ENCODE measurements at places on chromosomes 2 and 18.

DNA sequence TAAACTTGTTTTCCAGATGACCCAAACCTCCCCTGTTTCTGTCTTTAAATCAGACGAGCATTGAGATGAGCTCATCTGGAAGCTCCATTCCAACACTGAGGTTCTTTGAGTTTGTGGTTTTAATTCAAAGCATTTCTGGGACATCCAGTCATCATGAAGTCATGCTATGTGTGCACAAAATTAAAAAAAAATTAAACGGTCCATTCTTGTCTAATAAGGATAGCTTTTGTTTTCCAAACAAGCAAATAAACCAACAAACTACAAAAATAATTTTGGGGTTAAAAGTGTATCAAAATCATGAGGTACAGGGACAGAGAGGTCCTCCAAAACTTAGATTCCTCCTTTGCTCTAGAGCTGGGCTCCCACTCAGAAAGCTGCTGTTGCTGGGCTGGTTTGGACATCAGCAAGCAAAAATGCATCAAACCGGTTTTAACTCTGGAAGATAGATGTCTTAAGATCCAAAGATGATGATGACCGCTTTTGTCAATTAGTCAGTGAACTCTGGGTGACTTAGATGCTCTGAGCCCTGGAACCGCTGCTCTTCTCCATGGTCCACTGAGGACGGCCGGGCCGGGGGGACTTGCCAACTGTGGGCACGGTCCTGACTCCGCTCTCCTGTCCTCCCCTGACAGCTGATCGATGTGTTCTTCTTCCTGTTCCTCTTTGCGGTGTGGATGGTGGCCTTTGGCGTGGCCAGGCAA lies 65.4 kb downstream of the TRPM8 start:
- peak; percentile 74 for DNase-seq

DNA sequence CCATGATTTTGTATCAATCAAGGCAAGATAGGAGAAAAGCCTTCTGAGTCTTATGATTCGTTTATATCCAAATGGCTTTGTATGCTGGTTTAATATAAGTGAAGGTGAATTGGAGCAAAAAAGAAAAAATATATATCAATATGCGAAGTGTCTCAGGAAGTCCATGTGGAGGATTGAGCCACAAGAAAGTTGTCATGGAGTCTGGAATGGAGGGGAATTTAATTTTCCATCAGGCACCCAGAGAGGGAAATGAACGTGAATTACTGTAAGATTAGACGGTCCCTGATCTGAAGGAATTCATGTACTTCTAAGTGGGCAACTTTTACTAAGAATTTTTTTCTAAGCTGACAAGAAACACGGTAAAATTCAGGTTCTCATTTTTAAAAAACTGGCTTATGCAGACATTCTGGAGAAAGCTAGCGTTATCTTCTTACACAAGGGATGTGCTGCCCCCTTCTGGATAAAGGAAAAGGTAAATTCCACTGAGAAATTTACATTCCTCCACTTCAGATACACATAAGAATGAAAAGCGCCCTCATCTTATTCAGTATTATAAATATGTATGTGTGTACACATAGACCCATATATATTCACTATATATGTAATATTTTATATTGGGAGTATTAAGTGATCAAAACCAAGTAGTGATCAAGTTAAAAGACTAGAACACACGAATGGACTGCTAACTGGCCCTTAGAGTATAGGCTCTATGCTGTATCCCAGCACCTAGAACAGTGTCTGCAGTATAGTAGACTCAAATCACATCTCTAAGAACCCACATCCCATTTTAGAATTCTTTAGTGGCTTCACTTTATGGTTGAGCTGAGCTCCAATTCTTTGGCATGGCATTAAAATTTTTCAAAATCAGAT lies 289.0 kb upstream of the TFPI start:
- peak; percentile 72 for DNase-seq

- DNase-seq: peak; percentile 53
Observed at GRCh38 chr2:161237392-161238264, 70.6 kb upstream of the PSMD14 start.

DNA sequence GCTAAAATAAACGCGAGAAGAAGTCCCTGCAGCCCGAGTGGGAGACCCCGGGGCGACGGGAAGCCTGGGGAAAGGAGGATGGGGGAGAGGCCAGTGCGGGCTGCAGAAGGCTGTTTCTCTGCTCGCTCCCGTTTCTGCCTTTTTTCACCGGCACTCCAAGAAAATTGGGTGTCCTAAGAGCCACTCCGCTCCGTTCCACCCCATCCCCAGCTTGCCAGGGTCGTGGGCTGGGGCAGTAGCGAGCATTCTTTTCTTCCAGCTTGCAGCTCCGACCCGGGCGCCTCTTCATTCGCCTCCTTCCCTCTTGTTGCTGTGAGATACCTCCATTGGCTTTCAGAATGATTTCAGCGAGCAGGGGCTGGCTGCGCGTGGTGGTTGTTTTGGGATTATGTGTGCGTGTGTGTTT lies 1.1 kb downstream of the HOXD3 start:
- DNase-seq: no peak

DNA sequence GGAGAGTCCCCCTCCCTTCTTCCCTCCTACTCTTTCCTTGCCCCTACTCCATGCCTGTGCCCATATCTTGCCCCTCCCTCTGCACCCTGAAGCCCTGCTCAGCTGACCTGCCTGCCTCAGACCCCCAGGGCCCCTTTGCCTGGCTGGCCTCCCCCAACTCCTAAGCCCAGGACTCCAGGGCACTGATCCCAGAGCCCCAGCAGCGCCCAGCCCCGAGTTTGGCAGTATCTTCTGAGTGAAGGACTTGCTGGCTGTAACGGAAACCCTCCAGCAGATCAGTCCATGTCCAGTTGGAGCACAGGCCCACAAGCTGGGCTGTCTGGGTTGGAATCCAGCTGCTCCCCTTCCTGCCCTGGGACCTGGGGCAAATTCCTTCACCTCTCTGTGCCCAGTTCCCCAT lies 46.0 kb downstream of the MCFD2 start:
- no peak for DNase-seq

DNA sequence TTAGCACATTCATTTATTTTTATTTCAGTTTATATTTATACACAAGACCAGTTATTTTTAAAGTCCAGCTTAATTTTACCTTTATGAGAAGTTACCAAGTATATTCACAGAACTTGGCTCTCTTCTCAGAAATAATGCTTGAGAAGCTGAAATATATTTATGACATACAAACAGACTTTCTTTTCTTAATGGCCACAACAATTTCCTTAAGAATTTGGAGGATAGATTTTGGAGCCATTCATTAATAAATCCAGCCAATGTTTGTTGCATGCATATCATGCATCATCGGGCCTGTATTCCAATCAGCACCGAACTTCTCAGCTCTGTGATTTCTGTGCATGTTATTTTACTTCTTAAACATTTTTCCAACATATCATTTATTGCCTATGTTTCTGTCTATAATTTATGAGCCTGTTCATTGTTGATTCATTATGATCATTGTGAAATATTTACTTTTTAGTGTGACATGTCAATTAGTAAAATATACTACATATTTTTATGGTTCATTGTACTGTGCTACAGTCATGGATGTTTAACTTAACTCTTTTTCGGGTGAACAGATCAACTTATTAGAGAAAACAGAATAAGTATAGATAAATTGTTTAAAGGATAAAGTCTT lies 3.5 kb downstream of the GULP1 start:
- no peak for DNase-seq

DNA sequence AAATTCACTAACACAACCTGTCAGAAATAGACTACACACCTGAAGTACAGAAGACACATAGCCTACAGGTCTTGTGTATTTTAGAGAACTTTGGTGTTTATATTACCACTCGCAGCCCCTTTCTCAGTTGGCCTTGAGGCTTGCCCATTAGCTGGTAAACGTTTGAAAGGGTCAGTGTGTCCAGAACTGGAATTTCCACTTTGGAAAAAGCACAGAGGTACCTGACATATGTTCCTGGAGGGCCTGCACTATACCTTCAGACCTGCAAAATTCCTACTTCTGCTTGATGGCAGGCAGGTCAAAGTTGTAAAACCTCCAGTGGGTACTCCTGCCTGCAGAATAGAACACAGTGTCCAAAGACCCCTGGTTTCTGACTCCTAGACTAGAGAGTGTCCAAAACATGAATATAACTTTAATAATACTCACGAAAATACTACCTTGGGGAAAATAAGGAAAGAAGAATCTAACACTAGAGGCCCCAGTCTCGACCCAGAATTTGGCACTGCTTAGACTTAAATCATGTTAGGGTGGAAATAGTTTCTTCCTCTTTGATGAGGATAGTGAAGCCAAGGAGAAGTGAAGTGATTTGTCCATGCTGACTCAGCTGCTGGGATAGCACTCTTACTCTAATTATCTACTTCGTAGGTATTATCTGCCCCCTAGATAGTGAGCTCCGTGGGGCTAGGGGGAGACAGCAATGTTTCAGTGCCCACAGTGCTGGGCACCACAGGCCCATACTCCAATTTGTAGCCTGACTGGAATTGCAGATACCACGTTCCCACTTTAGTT lies 2.8 kb downstream of the KCTD1 start:
- DNase-seq: no peak

GRCh38 chr2:181036848-181037603 lies 56.6 kb downstream of the UBE2E3 start:
- DNase-seq: no peak

DNA sequence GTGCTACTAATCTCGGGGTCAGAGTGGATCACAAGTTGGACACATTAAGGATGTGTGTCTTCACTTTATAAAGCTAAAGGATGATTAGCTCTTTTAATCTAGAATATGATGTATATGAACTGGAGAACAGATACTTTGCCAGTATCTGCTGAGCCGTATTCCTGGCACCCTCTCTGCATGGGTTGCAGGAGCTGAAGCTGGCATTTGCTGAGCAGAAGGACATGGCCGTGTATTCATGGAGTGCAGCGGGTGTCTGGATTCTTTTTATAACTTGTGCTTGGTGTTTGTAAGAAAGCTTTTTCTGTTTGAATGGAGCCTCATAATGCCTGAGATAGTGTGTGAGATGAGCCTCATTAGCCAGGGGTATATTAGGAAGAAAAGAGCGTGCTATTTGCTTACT lies 103.9 kb upstream of the MCFD2 start:
- no peak for DNase-seq

DNA sequence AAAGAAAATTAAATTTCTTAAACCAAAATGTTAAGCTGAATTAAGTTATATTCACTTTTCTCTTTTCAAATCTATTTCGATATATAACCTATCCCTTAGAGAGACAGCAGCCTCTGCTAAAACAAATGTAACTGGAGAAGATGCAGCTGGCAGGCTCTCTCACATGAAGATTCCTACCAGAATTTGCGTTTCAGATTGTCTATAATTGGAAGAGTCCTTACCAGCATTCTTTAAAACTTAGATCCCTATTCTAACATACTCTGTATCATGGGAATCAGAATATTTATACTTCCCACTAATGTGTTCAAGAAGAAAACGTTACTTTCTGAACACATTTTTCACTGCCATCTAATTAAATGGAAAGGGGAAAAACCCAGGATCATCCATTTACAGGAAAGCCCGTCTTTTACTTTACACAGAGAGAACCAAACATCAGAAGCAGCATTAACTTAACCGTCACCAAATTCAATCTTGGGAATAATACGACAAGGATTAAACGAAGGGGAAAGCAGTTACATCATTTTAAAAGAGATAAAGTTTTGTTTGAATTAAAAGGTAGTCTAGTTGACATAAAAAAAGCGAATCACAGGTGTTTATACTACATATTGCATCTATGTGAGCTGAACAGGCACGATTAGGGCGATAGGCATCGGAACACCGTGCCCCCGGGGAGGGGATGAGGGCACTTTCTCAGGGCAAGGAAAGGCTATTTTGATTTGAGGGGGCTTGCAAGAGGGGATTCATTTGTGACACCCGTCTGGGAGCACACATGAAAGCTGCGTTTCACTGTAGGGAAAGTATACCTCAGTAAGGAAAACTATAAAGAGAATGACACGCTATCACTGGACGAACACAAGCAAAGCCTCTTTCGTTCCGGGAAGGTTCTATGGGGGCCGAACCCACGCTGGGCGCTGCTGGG lies 1.3 kb downstream of the PTPN2 start:
- DNase-seq: no peak

DNA sequence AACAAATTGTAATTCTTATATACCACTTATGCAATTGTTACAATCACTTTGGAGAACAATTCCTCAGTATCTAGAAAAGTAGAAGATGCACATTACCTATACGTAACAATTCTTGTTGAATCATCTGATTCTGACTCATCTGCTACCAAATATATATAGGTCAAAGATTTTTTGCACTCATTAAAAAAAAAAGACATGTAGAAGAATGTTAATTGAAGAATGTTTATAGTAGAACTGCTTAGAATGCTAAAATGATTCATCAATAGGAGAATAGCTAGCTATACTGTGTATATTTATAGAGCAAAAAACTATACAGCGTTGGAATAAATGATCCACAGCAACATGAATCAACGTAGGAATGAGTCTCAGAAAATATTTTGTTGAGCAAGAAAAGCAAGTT lies 29.5 kb upstream of the STAT1 start:
- DNase-seq: no peak

- no peak for DNase-seq
Observed at GRCh38 chr2:196153480-196153879, 17.9 kb downstream of the STK17B start.

DNA sequence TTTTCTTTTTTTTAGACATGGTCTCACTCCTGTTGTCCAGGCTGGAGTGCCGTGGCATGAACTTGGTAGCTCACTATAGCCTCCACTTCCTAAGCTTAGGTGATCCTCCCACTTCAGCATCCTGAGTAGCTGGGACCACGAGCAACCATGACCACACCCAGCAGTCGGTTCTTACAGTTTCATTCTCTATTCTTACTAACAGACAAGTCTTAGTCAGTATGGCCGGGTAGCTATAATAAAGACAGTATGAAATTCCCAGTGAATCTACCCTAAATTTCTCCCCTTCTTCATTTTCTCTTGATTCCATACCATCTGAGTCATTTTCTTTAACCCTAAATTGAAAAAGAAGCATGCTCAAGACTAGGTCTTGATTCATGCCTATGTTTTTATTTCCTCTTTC lies 775.3 kb upstream of the NRXN1 start:
- DNase-seq: no peak

- no peak for DNase-seq
Observed at GRCh38 chr2:60058781-60059180, 494.7 kb downstream of the BCL11A start.

DNA sequence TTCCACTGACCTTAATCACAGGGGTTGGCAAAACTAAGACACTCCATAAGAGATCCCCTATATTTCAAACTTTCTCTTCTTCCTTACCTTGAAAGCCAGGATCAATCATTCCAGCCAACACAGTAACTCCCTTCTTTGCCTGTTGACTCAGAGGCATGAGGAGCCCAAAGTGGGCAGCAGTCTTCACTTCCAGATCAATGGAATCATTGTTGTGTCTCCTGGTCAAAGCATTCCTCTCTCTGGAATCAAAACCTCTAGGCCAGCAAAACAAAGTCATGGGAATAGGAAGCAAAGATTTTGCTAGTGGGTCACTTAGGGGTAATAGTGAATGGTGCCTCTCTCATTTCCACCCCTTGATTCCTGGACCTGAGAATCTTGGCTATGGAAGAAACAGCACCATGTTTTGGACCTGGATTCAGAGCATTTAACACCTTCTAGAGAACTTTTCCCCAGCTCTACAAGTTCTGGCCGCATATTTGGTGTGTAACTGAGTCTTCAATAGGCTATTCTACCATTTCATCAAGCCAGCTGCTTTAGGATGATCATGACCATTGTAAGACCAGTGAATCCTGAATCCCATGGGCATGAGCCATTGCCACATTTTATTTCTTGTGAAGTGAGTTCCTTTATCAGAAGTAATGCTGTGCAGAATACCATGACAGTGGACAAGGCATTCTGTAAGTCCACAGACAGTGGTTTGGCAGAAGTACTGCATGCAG lies 65.7 kb upstream of the SERPINE2 start:
- no peak for DNase-seq

- DNase-seq: no peak
Observed at GRCh38 chr2:145114726-145115125, 594.8 kb upstream of the ZEB2 start.
